Heart left ventricle (tissue), 16 donors: ENCODE measurements at places on chromosomes 2 and 18. TPM values are rescaled to one million over a fixed set of nuclear protein-coding genes. Genes with fewer than 3 reads are reported as not detected.

The CAPN13 gene
- total RNA-seq = not detected

DNA sequence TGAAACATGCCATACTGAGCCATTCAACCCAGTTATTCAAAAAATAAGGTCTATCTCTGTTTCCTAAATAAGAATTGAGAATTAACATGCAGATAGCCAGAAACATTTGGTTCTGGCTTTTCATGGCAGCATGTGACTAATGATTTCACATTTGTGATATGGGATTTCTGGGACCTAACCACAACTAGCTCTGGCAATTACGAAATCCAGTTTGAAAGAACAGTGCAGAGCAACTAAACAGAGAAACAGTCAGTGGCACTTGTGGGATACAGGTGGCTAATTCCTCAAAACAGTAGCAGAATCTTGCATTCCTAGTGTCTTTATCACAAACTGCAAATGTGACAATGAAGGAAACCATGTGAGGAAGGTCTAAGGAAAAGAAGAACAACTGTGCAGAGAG, 637.8 kb upstream of the CHAC2 start:
- no peaks in the 10 kb centered on the region for H3K36me3 ChIP-seq
- H3K27ac ChIP-seq = no peak overlapping the region
- H3K27me3 ChIP-seq = no peaks in the 10 kb centered on the region

The ABCG5 gene
- total RNA-seq = not detected

The FSHR gene
- total RNA-seq = 0.19 TPM
